ENCODE measurements at places on chromosomes 12 and 14.

DNA sequence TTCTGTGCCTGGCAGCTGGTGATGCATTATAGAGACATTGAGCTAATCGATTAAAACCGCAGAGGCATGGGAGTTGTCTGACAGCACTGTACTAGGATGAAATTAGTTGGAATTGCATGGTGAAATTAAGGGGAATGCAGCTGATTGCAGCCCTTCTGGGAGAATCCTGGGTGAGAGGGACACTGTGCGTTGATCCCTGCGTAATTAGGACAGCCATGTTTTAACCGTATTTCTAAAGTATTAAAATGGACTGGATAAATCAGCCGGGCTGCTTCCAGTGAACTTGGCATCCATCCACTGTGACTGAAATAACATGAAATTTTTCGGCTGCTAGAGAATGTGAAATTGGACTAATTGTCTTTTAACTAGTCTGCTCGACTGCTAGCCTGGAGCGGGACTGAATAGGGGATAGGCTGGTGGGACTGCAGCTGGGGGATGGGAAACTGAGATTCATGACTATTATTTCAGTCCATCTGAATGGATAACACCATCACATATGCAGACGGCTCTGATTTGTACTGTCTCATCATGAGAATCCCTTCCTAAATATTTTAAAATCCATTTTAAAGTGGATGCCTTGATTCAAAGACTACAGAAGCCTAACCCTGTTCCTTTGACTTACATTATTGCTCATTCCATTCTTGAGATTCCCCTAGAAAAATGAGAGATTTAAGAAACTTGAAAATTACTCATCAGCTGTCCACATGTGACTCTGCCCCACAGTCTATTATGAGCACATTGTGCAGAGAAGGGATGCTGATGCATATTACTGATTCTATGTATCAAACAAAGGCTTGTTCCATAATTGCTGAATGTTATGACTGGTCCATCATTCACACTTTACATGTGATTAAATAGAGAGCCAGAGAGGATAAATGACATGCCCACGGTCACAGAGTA is 343.9 kb downstream of the NPAS3 start:
- no peak for ATAC-seq

- no peak for ATAC-seq
Observed at GRCh38 chr12:88793096-88793495, 212.8 kb upstream of the KITLG start.

GRCh38 chr12:108551535-108551934 is 9.4 kb downstream of the SART3 start:
- no peak for ATAC-seq

DNA sequence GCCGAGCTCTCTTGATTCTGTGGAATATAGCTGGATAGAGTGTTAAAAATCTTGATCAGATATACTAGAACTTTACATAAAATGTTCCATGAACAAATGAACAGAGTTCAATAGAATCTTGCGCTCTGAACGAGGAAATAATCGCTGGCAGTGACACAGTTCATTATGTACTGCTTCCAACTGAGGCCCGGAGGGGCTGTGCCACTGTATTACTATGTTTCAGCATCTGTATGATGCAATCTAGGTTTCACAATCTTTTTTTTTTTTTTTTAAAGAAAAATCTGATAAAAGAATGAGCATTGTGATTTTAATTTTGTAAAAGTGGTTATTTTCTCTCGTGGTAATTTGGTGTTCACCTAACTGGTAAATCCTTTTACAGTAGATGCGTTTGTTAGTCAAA is 77.2 kb downstream of the FERMT2 start:
- peak; percentile 83 for ATAC-seq

GRCh38 chr14:71588576-71589215 is 343.5 kb upstream of the RGS6 start:
- no peak for ATAC-seq

- ATAC-seq: no peak
Observed at GRCh38 chr12:51406290-51406689, 15.1 kb upstream of the GALNT6 start.

DNA sequence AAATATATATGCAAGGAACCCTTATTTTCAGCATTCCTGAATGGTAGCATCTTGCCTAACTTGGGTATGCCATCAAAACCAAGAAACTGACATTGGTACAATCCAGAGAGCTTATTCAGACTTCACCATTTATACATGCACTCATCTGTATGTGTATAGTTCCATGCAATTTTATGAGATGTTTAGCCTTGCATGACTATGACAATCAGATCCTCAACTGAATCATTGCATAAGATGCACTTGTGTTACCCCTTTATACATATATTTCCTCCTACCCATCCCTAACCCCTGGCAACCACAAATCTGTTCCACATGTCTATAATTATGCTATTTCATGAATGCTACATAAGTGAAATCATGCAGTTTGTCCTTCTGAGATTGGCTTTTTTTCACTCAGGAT is 37.0 kb upstream of the PPFIBP1 start:
- no peak for ATAC-seq

DNA sequence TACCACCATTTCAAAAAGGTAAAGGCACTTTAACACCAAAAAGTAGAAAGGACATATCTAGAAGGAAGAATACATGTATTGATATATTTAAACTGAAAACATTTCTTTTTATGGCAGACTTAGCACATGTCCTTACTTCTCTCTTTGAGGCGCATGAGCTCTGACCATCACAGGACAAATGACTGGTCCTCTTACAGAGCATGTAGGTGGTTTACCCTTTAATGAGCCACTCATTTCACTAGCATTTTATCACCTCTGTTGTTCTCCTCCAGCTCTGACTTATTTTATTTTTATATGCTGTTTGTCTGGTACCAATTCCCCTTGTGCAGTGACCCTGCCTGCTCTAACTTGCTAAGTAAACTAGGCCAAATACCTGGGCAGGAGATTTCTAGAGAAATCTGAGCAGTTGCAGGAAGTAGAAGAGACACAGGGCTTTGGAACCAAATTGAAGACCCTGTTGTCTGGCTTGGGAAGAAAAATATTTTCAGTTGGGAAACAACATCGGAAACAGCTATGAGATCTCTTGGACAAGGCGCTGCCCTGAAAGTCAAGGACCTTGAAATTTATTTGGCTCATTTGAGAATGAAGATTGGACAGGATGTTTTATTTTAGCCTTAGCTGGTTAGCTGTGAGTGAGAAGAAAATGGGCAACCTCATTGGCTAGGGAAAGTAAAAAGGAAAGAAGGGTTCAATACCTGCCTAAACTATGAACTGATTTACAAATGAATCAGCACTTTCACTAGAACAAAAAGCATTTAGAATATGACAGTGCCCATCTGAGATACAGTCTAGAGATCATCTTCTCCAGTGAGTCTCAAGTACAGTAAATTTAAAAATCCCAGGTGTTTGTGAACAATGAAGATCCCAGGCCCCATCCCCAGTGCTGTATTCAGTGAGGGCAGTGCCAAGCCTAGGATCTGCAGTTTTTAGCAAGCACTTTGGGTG is 374.4 kb downstream of the ZFP36L1 start:
- ATAC-seq: no peak

GRCh38 chr14:104955396-104955770 is 22.8 kb downstream of the AHNAK2 start:
- peak; percentile 18 for ATAC-seq

GRCh38 chr14:102227184-102227964 is 77.6 kb downstream of the MOK start:
- no peak for ATAC-seq

DNA sequence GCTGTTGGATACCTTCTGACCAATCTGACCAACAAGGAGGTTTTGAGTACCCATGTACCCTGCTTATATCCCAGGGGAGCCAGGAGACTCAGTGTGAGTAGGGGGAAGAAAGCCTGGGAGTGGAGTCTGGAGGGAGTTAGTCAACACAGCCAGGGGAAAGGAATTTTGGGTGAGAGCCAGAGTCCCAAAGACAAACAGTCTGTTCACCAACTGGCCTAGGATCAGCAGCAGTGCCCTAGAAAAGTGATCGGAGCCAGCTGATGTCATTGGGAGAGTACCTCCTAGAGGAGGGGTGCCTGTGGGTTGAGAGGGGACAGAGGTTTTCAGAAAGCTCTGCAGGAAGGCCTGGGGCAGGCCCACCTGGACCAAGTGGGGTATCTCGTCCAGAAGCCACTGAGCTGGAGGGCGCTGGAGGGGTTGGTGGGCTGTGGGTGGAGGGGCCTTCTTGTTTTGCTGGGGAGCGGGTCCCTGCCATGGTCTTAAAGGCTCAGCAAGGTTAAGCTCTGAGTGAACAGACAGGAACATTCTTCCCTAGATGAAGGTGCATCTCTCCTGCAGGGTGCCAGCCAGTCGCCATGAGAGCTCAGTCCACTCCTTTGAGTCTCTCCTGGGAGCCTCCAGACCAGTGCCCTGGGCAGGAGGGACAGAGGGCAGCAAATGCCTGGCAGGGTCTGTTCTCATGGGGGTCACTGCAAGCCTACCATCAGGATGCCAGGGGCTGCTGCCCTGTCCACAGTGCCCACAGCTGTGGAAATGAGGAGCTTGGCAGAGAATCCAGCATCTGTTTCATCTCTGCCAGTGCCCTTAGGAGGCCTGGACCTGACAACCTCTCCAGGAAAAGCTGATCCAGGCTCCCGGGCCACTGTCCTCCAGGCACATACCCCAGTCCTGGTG is 63.6 kb downstream of the CHGA start:
- ATAC-seq: no peak

- ATAC-seq: peak; percentile 90
Observed at GRCh38 chr12:113955109-113955970, 10.8 kb downstream of the RBM19 start.

DNA sequence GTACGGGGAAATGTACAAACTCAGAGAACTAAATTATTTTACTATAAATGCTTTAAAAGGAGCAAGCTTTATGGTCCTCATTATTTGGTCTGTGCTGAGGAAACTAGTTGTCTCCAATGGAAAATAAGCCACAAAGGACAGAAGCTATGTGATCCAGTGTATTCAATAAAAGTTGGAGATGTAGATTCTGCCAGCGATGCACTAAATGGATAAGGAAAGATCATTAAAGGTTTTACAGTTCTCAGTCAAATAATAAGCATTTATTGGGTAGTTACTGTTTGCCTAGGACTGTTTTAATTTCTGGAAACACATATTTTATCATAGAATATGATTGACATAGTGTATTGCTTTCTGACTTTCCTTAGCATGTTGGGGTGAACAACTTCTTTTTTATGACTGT is 458.9 kb upstream of the STXBP6 start:
- ATAC-seq: no peak

DNA sequence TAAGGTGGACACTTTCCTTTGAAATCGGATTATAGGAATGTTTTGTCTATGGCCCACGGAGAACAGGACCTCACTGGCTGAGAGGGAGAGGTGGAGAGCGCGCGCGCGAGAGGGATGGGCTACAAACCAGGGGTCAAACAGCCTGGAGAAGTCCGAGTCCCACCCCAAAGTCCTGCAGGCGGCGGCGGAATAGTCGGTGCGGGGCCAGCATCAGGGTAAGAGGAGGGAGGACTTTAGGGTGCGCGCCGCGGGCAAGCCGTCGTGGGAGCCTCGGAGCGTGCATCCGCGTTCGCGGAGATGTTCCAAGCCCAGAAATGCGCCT is 3.3 kb upstream of the HOXC8 start:
- ATAC-seq: no peak

DNA sequence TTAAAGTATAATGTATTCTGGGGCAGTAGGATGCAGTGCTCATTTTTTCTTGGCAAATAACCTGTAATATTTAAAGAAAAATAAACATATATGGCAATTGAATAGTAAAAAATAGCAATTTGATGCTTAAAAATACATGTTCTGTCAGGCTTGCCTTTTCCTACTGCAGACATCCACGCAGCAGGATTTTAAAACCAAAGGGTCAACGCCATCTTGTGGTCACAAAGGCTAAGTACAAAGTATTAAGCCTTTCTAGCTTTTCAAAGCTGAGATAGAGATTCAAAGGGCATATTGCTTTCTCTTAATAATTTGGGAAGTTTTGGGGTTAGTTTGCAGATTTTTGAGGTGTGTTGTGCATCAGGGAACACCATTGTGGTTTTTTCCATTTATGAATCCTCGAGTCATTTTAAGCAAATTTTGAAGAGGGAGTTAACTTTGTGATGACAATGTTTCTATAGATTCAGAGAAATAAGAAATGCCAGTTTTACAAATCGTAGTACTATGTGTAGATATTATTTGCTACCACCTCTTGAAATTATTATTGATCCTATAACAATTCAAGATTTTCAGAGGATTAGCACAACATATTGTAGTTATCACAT is 4.7 kb upstream of the CCER1 start:
- no peak for ATAC-seq

- ATAC-seq: peak; percentile 57
Observed at GRCh38 chr12:5458229-5459050, 26.5 kb downstream of the NTF3 start.

DNA sequence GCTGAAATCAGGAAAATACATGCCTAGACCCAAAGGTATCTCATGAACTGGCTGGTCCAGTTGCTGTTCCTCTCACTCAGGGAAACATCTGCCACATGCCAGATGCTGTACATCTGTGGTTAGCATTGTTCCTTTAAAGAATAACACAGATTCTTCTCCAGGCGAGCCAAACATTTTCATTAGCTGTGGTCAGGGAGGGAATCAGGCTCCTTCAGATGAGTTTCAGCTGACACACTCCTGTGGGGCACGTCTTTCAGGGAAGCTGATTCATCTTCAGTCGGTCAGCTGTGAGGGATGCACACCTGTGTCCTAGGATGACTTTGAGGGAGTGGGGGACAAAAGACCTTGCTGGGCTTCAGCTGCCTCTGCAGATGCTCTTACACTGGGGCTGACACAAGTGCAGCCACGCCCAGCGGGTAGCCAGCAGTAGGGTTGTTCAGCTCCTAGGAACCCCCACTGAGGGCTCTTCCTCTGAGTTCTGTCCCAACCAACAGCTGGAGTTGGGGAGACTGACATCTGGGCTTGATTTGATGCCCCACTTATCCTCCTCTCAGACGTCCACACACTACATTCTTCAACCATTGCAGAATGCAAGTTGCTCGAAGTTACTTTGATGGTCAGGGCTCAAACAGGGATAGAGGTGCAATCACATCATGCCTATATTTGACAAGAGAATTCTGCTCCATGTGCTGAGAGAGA is 155.0 kb downstream of the NUAK1 start:
- ATAC-seq: no peak

DNA sequence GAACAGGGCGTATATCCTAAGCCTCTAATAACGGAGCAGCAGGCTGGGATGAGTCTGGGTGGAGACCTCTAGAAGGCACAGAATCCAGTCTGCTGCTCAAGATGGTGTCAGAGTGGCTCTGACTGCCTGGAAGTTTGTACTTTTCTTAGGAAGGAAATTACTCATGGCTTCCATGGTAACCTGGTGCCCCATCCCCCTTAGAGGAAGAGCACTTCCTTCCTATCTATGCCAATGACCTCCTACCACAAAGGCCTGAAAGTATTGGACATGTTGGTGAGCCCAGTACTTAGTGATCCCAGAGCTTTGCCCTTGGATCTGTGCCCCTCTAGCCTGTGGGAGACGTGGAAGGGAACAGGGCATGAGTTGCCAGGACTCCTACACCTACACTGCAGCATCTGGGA is 1.5 kb downstream of the BATF start:
- peak; percentile 48 for ATAC-seq

- no peak for ATAC-seq
Observed at GRCh38 chr12:1500095-1500801, 94.1 kb downstream of the FBXL14 start.

- no peak for ATAC-seq
Observed at GRCh38 chr12:109762071-109762672, 48.5 kb downstream of the FAM222A start.

GRCh38 chr14:101135796-101136742 is 232.5 kb upstream of the RTL1 start:
- ATAC-seq: no peak
